Osteoblast (primary cell): ENCODE measurements at places on chromosomes 13 and 19. TPM values are rescaled to one million over a fixed set of nuclear protein-coding genes. Genes with fewer than 3 reads are reported as not detected.
A peak's percentile ranks its signal among the peaks of the same experiment; 100 is the strongest.

DNA sequence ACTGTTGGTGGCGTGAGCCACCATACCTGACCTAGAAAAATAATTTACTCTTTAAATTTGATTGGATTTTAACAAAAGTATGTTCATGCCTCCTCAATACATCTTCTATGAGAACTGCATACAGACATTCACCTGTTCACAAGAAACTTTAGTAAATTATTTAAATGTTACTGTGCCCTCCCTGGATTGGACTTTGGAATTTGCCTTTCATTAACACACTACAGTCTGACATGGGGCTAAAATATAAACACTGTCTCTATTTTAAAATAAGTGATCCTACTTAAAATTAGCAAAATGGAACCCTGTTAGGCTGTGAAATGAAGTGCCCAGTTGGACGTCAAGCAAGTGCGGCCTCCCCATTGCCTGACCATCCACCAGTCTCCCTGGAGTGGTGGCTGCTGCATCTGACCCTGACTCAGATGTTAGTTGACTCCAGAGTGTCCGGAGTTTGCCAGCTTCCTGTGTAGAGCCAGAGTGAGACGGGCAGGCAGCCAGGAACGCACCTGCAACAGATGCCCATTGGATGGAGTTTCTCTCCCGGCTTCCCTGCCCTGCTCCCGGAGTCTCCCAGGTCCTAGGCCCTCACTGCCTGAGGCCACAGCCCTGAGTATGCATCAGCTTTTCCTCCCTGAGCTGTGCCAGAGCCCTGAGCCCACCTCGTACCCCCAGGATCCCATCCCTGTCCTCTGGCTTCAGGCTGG is 45.9 kb upstream of the ATP11A start:
- H3K27me3 ChIP-seq: peaks cover 13% of the 10 kb centered on the region
- H3K27ac ChIP-seq: no peak overlapping the region
- DNase-seq: no peak
- H3K4me3 ChIP-seq: no peak overlapping the region
- H3K4me1 ChIP-seq: no peaks in the 10 kb centered on the region
- H3K36me3 ChIP-seq: no peaks in the 10 kb centered on the region

GRCh38 chr13:45393941-45394570 is 24.1 kb downstream of the SLC25A30 start:
- H3K4me3 ChIP-seq: no peak overlapping the region
- peak; percentile 87 for DNase-seq
- H3K4me1 ChIP-seq: peaks cover 11% of the 10 kb centered on the region
- H3K27ac ChIP-seq: no peak overlapping the region
- no peaks in the 10 kb centered on the region for H3K27me3 ChIP-seq

DNA sequence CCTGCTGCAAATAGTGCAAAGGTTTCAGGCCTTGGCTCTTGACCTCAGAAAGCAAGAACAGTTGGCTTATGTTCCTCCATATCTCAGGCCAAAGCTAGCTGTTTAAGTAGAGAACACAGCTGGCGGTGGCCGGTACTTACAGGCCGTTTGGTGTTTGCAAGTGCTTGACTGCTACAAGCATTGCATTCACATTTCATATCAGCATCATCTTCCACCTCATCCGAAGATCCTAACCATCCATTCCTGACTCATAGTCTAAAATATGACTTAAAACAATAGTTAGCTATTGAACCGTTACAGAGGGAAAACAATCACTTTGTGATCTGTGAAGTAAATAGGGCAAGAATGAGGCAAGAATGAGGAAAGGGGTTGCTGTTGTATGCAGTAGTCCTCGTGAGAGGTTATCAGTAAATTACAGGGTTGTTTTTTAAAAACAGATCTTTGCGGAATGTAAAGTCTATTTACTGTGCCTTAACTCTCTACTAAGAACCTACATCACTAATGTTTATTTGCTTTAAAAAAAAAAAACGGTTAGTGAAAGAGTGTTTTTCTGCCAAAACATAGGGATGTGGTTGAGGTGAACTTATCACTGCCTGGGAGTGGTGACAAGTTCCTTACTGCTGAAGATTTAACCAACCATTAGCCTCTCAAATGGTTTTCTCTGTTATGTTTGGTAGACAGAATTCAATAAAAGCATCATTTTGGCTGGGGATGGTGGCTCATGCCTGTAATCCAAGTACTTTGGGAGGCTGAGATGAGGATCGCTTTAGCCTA is 21.6 kb upstream of the WDR88 start:
- no peaks in the 10 kb centered on the region for H3K27me3 ChIP-seq
- peaks cover 50% of the 10 kb centered on the region for H3K36me3 ChIP-seq
- H3K4me3 ChIP-seq: no peak overlapping the region
- DNase-seq: peak; percentile 81
- peak overlapping the region; percentile 70 for H3K27ac ChIP-seq
- peaks cover 6% of the 10 kb centered on the region for H3K4me1 ChIP-seq

Gene KIR3DL1
- not detected in 2 replicates for total RNA-seq

DNA sequence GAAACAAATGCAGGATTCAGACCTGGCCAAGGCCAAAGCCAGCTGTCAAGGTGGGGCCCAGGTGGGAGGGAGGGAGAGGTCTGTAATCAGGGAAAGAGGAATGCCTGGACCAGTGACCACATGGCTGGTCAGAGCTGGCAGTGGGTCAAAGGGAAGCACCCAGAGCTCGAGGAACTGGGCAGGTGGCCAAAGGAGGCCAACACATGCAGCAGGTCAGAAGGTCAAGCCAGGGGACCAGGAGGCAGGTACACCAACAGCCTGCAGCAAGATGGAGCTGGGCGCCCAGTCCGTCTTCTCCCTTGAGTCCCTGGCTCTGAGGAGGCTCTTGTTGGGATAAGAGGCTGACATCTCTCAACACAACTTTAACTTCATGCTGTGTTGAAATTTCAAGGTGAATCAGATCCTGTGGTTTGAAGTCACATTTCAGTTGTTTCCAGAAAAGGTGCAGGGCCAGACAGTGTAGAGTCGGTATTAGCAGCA is 17.1 kb downstream of the GPATCH1 start:
- H3K36me3 ChIP-seq: peaks cover 60% of the 10 kb centered on the region
- no peak overlapping the region for H3K4me3 ChIP-seq

GRCh38 chr19:6750062-6750461 is 10.6 kb downstream of the TRIP10 start:
- DNase-seq: no peak
- H3K36me3 ChIP-seq: peaks cover 52% of the 10 kb centered on the region
- no peak overlapping the region for H3K4me3 ChIP-seq
- H3K27ac ChIP-seq: no peak overlapping the region

DNA sequence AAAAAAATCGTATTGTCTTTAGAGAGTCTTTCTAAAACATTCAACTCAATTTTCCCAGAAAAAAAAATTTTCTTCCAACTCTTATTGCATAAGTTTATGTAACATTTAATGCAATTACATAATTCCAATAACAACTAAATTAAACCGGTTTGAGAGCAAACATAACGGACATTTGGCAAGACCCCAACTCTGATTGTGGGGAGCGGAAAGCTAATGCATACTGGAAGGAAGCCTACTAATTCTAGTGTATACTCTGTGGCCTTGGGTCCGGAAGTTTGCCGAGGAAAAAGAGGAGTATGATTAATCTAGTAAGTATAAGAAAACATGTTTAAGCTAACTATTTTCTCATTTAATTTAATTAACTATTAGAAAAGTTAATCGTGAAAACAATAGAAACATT is 21.3 kb upstream of the MIR17HG start:
- H3K27ac ChIP-seq: no peak overlapping the region
- no peak overlapping the region for H3K4me3 ChIP-seq
- no peaks in the 10 kb centered on the region for H3K4me1 ChIP-seq
- no peaks in the 10 kb centered on the region for H3K36me3 ChIP-seq
- no peaks in the 10 kb centered on the region for H3K27me3 ChIP-seq

GRCh38 chr19:16301999-16302694 is 22.5 kb upstream of the KLF2 start:
- no peaks in the 10 kb centered on the region for H3K36me3 ChIP-seq
- H3K4me1 ChIP-seq: peaks cover 4% of the 10 kb centered on the region
- peak; percentile 87 for DNase-seq
- no peak overlapping the region for H3K4me3 ChIP-seq
- H3K27me3 ChIP-seq: no peaks in the 10 kb centered on the region
- no peak overlapping the region for H3K27ac ChIP-seq

DNA sequence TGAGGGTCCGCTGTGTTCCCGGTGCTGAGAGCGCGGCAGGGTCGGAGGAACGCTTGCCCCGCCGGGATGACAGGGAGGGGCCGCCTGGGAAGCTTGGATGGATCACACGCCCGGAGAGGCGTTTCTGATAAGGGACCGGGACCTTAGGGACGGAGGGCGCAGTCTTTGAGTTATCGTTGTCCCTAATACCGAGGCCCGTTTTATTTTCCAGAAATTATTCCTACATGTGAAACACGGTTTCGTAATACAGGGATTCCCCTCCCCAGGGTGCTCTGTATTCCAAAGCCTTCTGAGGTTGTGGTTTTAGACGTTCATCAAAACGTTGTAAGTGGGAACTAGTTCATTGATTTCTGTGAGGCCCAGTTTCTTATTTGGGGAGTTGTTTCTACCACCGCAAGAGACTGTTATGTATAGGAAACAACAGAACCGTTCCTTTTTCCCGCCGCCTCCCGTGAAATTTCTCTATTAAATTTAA is 752 bp downstream of the PDCD5 start:
- DNase-seq: peak; percentile 81
- no peaks in the 10 kb centered on the region for H3K27me3 ChIP-seq

Gene MADCAM1
- total RNA-seq: 0.59 and 0.72 TPM in 2 replicates

Gene KIR3DL3
- total RNA-seq: not detected in 2 replicates

- no peak overlapping the region for H3K27ac ChIP-seq
- no peaks in the 10 kb centered on the region for H3K36me3 ChIP-seq
- H3K4me1 ChIP-seq: peaks cover 11% of the 10 kb centered on the region
- no peaks in the 10 kb centered on the region for H3K27me3 ChIP-seq
- H3K4me3 ChIP-seq: no peak overlapping the region
These were observed 1790.8 kb upstream of the PCDH20 start for GRCh38 chr13:63206461-63206860.

GRCh38 chr19:11387162-11388034 is 3.3 kb upstream of the EPOR start:
- H3K27me3 ChIP-seq: peaks cover 12% of the 10 kb centered on the region
- H3K27ac ChIP-seq: no peak overlapping the region
- DNase-seq: peak; percentile 18
- H3K4me1 ChIP-seq: no peaks in the 10 kb centered on the region
- H3K4me3 ChIP-seq: no peak overlapping the region

DNA sequence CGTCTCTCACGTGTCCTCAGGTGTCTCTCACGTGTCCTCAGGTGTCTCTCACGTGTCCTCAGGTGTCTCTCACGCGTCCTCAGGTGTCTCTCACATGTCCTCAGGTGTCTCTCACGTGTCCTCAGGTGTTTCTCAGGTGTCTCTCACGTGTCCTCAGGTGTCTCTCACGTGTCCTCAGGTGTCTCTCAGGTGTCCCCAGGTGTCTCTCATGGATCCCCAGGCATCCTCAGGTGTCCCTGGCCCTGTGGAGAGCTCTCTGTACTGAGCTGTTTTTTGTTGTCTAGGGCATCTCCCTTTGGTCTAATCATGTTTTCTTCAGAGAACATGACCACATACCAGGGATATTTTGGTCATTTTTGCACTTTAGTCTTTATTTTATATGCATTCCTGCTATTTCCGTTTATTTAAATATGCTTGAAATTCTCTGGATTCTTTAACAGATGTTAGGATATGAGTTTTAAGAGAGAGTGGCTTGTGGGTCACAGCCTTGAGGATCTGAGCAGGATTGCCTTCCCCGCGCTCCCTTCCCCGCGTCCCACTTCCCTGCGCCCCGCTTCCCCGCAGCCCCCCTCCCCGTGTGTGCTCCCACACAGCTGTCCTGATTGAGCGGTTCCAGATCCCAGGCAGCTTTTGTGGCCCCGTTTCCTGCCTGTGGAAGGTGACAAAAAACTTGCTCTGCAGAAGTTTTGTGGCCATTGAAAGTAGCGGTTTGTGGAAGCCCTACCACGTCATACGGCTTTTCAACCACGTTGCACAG is 31.9 kb downstream of the ATP4B start:
- H3K36me3 ChIP-seq: peaks cover 19% of the 10 kb centered on the region
- H3K4me1 ChIP-seq: peaks cover 14% of the 10 kb centered on the region
- H3K27ac ChIP-seq: no peak overlapping the region
- peak; percentile 92 for DNase-seq
- H3K27me3 ChIP-seq: no peaks in the 10 kb centered on the region

- H3K4me1 ChIP-seq: no peaks in the 10 kb centered on the region
- peaks cover 4% of the 10 kb centered on the region for H3K27me3 ChIP-seq
- H3K27ac ChIP-seq: no peak overlapping the region
- no peak for DNase-seq
These were observed 126.7 kb upstream of the MRI1 start for GRCh38 chr19:13637664-13638063.

- no peak for DNase-seq
- no peak overlapping the region for H3K4me3 ChIP-seq
- peaks cover 18% of the 10 kb centered on the region for H3K27me3 ChIP-seq
- no peaks in the 10 kb centered on the region for H3K4me1 ChIP-seq
- H3K27ac ChIP-seq: no peak overlapping the region
- H3K36me3 ChIP-seq: no peaks in the 10 kb centered on the region
These were observed 41.4 kb downstream of the LACC1 start for GRCh38 chr13:43920965-43921674.

DNA sequence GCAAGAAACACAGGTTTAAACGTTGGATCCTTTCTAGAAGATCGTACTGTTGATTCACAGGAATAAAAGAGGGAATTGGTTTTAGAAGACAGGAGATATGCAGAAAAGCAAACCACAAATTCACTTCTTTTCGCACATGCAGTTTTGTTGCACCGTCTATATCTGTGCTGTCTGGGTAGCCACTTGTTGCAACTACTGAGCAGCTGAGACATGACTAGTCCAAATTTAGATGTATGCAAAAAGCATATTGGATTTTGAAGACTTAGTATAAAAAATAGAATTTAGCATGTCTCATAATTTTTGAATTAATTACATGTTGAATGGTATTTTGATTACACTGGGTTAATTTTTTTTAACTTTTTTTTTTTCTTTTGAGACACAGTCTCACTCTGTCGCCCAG is 176.3 kb downstream of the KLF12 start:
- H3K27me3 ChIP-seq: no peaks in the 10 kb centered on the region
- no peaks in the 10 kb centered on the region for H3K36me3 ChIP-seq
- no peak overlapping the region for H3K4me3 ChIP-seq
- peaks cover 7% of the 10 kb centered on the region for H3K4me1 ChIP-seq
- no peak for DNase-seq

- peaks cover 14% of the 10 kb centered on the region for H3K4me1 ChIP-seq
- peak overlapping the region; percentile 78 for H3K4me3 ChIP-seq
- DNase-seq: peak; percentile 66
These were observed 7.6 kb upstream of the BICRA start for GRCh38 chr19:47601180-47601904.

Gene NDUFA3
- 6.8 and 8.3 TPM in 2 replicates for total RNA-seq
